ENCODE measurements at places on chromosomes 11 and 22.

GRCh38 chr11:16110886-16111285 is 245.5 kb downstream of the SOX6 start:
- DNase-seq = no peak

DNA sequence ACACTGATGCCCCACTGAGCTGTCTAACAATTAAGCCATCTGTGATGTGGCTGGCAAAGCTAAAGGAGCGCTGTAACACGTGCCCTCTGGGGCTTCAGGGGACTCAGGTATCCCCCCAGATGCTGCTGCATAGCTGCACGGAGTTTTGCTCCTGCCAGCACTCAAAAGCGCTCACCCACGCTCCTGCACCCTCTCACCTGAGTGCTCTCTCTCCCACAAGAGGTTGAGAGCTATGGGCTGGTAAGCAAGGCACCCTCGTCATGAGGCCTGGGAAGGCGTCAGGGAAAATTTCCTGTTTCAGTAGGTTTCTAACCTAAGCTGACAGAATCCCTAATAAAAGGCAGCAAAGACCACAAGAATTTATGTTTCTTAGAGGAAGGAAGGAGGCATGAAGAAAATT is 850.3 kb downstream of the OPCML start:
- no peak for DNase-seq

DNA sequence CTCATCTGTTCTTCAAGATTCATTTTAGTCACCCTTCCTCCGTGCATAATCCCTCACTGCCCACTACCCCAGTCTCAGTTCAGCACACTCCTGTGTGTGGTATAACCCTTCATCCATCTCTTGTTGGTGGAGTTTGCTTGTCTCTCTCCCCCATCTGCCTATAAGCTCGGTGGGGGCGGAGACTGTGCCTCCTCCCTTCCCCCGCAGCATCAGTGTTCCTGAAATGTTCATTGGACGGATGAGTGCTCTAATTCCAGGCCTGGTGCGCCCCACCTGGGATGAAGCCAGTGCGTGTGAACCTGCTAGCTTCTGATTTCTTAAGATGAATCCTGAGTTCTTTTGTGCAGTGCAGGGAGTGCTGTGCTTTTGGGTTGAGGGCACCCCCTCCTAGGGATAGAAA is 100.0 kb downstream of the GRIK4 start:
- no peak for DNase-seq

DNA sequence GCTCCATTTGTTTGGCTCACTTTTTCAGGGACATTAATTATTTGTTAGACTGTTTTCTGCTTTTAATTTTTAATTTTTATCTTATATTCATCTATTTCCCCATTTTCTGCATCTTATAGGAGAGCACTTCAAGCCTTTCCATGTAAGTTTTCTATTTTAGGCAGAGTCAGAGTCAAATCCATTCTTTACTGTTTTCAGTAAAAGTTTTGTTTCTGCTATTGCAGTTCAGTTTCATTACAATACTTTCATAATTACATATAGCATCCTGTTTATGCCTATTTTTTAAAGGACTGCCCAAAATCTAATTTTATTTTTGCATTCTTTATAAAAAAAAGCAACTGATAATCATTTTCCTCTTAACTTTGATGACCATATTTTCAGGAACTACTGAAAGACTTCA is 3.8 kb upstream of the OR10A5 start:
- DNase-seq = no peak

DNA sequence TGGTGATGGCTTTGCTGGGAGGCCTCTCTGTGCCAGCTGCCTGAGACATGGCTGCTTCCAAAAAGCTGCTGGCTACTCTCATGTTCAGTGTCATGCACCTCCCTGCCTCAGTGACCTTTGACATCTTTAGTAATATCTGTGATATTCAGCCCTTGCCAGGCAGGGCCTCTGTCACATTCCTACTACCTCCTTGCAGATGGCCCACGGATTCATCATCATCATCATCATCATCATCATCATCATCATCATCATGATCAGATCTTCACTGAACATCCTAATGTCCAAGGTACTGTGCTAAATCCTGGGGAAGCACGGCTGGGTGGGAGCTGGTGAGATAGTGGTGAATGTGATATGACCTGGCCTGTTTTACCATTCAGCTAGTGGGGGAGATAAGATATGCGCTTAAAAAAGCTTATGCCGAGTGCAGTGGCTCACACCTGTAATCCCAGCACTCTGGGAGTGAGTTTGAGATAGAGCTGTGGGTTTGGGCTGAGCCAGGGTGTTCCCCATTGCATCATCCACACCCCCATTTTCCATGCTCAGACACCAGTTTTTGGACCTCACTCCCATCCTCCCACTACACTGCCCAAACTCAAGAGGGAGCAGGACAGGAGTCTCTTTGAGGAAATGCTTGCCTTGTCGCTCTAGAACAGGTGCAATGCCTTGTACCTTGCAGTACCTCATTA is 17.1 kb upstream of the TMPRSS13 start:
- DNase-seq = no peak

All from brain pericyte (primary cell).